Fibroblast of gingiva (primary cell): ENCODE measurements at places on chromosomes 3 and 15.

- peak; percentile 77 for DNase-seq
Measured at GRCh38 chr3:71972031-71972430, 187.1 kb upstream of the PROK2 start.

DNA sequence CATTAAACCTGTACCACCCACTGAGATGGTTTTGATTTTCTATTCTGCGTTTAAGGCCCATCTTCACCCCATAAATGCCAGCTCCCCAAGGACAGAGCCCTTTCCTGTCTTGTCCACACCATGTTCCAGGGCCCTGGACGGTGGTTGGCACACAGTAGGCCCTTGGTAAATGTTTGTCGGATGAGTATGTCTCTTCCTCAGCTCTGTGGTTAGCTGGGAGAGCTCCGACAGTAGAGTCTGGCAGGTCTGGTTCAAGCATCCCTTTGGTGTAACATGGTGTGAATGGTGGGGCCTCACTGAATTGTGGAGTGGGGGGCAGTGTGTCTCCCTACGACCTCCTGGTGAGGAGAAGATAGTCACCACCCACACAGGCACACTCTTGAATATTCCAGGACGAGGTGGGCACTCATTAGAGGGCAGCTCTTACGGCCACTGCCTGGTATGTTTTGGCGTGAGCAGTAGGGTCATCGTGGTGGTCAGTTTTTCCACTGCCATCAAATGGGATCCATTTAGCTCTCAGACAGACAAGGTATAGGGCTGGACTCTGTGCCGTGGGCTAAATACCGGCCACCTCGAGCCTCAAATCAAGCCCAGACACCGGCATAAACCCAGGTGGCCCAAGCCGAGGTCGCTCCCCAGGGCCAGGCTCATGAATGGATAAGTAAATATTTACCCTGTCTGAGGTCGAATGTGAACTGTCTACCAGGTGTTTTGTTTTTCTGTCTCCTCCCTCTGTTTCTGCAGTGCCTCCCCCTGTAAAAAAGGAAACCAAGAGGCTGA is 61.3 kb downstream of the SMAD3 start:
- DNase-seq: no peak

- DNase-seq: no peak
Measured at GRCh38 chr3:177361081-177361938, 164.0 kb upstream of the TBL1XR1 start.

- DNase-seq: peak; percentile 75
Measured at GRCh38 chr3:123757281-123757940, 126.7 kb downstream of the MYLK start.

GRCh38 chr3:83625261-83625660 is 1333.5 kb upstream of the CADM2 start:
- no peak for DNase-seq

DNA sequence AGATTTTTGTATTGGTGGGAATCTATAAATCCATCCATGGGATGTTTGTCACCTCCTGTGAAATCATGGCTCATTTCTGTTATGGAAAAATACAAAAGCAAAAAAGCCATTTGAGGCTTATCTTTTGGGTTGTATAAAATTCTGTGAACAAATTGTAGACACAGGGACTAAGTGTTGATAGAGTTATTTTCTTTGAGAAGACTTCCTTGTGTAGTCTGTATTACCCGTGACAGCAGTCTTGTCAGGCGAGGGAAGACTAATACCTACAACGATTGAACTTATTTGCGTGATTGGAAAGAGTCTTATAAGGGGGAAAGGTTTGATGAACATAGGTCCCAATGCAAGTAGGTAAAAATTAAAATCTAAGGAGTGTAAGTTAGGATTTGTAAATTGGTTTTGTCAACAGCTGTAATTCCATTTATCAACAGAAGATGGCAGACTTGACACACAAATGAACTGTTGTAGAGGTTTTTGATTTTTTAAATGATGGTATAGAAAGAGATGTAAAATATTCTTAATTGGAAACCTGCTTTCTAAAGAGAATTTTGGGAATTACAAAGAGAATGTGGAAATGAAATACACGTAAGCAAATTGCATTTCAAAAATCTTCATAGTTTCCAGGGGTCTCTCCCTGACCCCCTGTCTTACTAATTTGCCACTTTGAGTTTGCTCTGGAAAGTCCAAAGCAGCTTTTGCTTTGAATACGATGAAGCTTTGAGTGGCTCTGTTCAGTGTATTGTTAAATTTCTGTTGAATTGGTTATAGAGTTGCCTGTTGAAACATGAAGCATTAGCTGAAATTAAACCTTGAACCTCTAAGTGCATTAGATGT is 33.2 kb downstream of the SLC25A26 start:
- DNase-seq: peak; percentile 28

- no peak for DNase-seq
Measured at GRCh38 chr15:77800305-77800704, 167.6 kb upstream of the LINGO1 start.

- no peak for DNase-seq
Measured at GRCh38 chr3:196915375-196915774, 27.0 kb downstream of the NCBP2 start.

DNA sequence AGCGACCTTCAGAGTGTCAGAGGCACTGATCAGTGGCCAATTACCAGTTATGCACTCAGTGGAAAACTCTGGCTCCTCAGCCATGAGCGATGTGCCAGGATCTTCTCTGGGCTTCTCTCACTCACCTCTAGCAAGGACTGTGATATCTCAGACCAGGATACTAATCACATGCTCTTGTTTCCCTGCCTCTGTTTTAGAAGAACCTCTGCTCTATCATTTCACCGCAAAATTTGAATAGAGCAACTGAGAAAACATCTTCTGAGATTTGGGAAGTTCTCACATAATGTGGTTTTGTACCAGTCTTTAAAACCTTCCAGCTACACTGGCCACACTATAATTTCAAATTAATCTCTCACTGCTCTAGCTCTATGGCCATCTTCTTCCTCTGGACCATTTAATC is 325.8 kb upstream of the FRG2C start:
- no peak for DNase-seq

DNA sequence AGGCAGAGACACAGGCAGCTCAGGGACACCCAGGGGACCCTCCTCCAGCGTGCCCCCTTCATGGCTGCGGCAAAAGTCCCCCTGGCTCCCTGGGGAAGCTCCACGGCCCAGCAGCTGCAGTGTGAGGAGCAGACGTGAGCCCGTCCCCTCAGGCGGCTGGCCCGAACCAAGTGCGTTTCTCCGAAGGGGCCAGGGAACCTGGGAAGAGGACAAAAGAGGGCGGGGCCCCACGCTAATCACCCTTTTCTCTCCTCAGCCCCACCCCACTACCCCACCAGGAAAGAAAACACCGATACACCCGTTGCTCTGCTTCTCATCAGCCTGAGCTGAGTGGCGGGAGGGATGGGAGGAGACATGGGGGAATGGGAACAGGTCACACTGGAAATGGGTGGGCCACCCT is at the start of gene MUC4:
Gene MUC4 (minus strand): TSS at position 174 of the 400 bp plus-strand sequence. CDS start 112 bp downstream, at position 62.
- DNase-seq: no peak

GRCh38 chr3:142148792-142149672 is at the start of gene TFDP2:
Gene TFDP2, minus strand, starts transcription at chr3:142149544. Its CDS starts 47,795 bp downstream, at chr3:142101749.
- peak; percentile 89 for DNase-seq

DNA sequence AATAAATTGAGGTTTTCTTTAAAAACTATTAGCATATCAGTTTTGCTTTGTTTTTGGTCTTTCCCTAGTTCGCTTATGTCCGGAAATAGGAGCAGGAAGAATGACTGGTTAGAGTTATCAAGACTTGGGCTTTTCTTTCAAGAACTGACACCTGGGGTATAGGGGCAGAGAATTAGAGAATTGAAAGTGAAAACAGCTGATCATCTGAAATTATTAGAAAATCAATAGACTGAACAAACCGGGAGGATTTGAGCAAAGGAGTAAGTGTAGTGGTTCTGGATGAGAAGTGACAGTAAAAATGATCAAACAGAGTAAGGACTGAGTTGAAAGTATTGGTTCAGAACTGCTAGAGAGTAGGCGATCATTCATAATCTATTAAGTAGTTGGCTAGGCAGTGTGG is 6.0 kb downstream of the MINDY2 start:
- DNase-seq: no peak

GRCh38 chr3:125433611-125434041 is 58.5 kb upstream of the ZNF148 start:
- no peak for DNase-seq

GRCh38 chr3:122586098-122586497 is 8.6 kb downstream of the PARP15 start:
- DNase-seq: no peak

- DNase-seq: peak; percentile 25
Measured at GRCh38 chr3:69212411-69213160, 90.2 kb upstream of the LMOD3 start.

GRCh38 chr15:64959128-64959527 is 30.6 kb downstream of the SPG21 start:
- DNase-seq: no peak

DNA sequence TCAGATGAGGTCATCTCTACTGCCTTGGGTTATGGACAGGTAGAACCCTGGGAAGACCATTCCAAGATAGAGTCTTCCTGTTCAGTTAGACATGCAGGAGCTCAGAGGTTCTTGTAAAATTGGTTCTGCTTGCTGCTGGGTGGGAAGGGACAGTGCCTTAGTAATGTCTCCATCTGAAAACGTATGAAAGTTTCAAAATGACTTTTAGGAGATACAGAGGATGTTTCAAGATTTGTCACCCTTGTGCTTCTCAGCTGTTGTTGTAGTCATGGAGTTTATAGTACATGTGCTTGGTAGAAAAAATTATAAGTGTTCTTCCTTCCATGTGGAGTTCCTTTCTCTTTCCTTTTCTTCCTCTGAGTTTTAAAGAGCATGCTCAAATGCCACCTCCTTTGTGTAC is 885.2 kb upstream of the CFAP20DC start:
- no peak for DNase-seq

GRCh38 chr15:95761501-95762165 is 568.9 kb upstream of the NR2F2 start:
- no peak for DNase-seq

- no peak for DNase-seq
Measured at GRCh38 chr3:4139462-4140140, 163.6 kb upstream of the SETMAR start.

GRCh38 chr3:3625544-3626271 is 173.5 kb upstream of the LRRN1 start:
- no peak for DNase-seq

GRCh38 chr15:84690342-84690741 is 25.6 kb downstream of the SEC11A start:
- no peak for DNase-seq

DNA sequence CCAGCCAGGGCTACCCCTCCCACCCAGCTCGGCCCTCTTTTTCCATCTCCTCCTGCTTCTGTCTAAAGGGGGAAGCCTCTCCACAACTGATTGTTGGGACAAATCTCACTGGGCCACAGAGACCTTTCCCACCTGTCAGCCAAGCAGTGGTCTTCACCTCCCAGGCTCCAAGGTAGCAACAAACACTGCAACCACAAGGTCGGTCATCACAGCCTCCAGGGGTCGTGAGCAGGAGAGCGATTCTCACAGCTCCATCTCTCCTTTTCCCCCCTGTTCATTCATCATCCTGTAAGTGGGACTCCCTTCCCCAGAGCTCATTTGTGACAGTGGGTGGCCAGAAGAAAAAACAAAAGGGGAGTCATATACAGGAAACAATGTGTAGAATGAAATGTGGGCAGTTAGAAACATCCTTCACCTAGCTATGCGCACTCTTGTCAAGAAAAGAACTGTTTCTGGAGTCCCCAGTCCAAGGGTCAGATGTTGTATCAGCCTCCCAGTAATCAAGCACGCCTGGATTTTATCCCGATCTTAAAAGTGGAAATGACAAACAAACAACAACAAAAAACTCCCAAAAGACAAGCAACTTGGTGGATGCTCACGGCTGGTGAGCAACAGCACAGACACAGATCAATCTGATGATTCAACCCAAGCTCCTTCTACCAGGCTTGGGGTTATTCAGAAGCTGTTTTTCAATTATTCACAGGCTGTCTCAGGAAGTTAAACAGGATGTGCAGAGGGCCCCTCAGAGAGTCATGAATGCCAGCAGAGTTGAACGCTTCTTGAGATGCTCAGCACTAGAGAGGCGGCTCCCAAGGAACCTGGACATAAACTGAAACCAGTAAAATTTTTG is 22.4 kb downstream of the LYZL4 start:
- DNase-seq: no peak

- no peak for DNase-seq
Measured at GRCh38 chr3:115996420-115997108, 373.3 kb downstream of the GAP43 start.

GRCh38 chr15:58213587-58214338 is 75.6 kb downstream of the AQP9 start:
- DNase-seq: peak; percentile 89

- no peak for DNase-seq
Measured at GRCh38 chr3:149790698-149791097, 1.7 kb downstream of the ANKUB1 start.

GRCh38 chr3:185242642-185243041 is 11.2 kb downstream of the EHHADH start:
- DNase-seq: no peak

DNA sequence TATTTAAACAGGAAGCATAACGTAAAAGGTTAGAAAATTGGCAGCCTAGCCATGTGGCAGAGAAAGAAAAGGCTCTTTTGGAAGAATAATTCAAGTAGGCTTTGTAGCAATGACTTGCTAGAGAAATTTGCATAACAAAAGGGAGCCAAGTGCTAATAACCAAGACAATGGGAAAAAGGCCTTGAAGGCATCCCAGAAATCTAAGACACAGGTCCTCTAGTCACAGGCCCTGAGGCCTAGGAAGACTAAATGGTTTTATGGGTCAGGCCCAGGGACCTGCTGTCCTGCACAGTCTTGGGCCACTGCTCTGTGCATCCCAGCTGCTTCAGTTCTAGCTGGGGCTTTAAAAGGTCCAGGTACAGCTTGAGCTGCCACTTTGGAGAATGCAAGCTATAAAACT is 78.5 kb downstream of the FGF7 start:
- no peak for DNase-seq

- DNase-seq: no peak
Measured at GRCh38 chr3:1365528-1365927, 272.7 kb downstream of the CNTN6 start.
